ENCODE measurements at places on chromosomes 1 and 21.

DNA sequence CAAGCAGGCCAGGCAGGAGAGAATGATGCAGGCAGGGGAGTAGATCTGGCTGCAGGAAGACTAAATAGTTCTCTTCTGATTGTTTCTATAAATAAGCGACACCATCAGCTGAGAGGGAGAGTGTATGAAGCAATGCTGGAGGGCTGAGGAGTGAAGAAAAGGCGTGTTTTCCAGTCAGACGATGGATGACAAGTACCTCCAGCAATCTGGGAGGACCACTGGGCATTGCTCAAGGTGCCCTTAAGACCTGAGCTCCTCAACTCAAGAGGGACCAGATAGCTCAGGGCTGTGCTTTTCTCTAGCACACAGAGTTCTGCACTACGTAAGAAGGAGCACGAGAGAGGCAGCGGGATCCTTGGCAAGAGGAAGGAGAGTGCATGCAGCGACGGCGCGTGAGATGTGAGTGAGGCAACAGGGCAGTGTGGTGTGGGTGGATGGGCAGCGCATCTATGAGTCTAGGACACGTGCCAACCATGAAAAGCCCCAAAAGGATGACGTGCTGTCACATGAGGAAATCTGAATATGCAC, 36.0 kb downstream of the PABPC4 start:
- DNase-seq, result no peak

DNA sequence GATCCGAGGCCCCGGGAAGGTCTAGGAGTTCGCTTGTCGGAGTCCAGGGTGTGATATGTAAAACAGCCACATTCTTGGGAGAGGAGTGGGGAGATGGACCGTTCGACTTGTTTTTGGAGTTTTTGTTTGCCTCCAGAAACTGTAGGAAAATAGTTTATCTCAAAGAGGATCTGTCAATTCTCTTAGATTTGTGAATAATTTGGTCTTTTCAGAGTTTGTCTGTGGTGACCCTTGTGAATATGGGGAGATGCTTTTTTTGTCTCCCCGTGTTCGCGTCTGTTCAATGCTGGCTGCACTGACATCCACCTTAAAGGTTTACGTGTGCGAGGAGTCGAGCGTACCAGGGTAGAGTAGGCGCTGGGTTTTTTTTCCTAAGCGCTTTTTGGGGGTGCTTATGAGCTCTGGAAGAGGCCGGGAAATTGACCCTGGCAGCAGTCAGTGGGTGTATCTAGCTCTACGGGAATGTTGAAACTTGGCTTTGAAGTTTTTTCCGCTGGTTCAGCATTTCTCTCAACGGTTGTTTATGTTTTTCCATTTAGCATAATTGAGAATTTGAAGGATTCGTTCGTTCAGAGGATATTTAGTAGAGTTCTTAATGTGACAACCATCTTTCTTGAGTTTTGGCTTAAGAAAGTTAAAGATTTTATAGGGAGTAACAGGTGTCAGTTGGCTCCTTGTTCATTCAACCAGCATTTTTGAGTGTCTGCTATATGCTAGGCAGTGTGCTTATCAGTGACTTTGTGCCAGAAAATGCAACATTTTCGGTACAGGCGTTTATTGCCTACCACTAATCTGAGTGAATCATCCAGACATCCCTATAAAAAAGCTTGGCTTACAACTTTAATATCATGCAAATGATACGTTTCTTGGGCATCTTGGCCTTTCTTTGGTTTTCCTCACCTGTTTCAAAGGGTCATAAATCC, 1.2 kb downstream of the SZRD1 start:
- DNase-seq, result no peak

- DNase-seq, result no peak
Observed at GRCh38 chr1:17118706-17119075, 560 bp downstream of the PADI2 start.

DNA sequence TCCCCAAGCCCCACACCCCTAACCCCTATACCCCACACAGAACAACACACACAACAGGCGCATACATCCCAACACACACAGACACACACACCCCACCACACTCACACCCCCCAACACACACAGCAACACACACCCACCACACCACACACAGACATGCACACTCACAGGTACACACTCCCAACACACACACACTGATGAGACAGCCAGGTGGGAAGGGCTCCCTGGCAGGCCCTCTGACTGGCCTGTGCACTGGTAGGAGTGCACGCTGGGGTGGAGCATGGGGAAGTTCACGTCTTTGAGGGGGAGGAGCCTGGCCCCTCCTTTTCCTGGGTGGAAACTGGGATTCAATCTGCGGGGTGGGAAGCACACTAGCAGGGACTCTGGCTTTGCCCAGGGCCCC, 116.7 kb downstream of the RHOU start:
- no peak for DNase-seq

DNA sequence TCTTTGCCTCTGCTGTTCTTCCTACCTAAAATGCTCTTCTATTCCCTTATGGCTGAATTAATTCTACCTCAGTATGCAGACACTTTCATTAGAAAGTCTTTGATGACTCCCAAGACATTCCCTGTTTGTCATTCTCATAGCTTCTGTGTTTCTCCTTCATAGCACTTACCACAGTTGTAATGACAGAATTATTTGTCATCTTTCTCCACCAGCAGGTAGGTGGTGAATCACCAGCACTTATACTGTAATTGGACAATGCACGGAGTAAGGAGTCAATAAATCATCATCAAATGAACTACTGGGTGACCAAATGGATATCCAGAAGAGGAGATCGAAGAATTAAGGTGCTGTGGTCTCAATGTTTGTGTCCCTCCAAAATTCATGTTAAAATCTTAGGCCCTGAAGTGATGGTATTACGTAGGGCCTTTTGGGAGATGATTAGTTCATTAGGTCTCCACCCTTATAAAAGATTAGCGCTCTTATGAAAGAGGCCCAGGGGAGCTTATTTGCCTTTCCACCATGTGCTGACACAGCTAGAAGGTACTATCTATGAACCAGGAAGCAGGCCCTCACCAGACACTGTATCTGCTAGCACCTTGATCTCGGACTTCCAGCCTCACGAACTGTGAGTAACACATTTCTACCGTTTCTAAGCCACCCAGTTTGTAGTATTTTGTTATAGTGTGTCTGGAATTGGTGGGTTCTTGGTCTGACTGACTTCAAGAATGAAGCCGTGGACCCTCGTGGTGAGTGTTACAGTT, 2.4 kb upstream of the CCT8 start:
- DNase-seq, result no peak

DNA sequence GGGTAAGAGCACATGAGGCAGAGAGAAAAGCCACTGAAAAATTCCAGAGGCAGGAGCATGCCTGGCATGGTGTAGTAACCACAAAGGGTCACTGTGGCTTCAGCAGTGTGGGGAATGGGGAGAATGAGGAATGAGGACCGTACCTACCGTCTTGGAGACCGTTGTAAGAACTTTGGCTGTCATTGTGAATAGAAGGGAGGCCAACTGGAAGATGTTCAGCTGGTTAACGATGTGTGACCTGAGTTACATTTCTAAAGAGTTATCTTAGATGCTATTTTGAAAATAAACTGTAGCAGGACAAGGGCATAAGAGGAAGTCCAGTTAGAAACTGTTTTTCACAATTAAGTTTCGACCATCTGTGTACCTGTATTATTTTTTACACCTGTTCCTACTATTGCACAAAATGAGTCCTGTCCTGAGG, 365.5 kb upstream of the SGIP1 start:
- DNase-seq, result no peak

GRCh38 chr1:29590583-29591565, 354.6 kb downstream of the PTPRU start:
- no peak for DNase-seq

GRCh38 chr21:43361493-43362296, 65.2 kb downstream of the SIK1 start:
- DNase-seq, result no peak

GRCh38 chr1:62682531-62682930, 5.7 kb downstream of the DOCK7 start:
- no peak for DNase-seq

DNA sequence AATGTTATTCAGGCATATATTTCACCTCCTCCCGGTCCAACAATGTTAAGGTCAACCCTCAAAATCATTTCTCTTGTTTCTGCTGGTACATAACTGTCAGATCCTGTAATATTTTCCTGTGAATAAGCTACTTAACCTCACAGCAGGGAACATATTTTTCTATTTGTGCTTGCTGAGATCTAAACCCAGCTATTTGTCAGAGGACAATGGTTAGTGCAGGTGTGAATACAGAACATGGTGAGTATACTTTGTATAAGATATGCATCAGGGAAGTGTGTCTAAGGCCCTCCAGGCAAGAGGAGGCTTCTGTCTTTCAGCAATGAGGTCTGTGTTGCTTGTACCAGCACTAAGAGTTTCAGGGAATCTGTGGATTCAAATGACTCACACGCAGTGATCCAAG, 970.6 kb downstream of the NCAM2 start:
- DNase-seq, result no peak

- no peak for DNase-seq
Observed at GRCh38 chr1:202367271-202367670, 18.8 kb downstream of the PPP1R12B start.

GRCh38 chr1:38293567-38293966, 247.0 kb upstream of the POU3F1 start:
- no peak for DNase-seq

DNA sequence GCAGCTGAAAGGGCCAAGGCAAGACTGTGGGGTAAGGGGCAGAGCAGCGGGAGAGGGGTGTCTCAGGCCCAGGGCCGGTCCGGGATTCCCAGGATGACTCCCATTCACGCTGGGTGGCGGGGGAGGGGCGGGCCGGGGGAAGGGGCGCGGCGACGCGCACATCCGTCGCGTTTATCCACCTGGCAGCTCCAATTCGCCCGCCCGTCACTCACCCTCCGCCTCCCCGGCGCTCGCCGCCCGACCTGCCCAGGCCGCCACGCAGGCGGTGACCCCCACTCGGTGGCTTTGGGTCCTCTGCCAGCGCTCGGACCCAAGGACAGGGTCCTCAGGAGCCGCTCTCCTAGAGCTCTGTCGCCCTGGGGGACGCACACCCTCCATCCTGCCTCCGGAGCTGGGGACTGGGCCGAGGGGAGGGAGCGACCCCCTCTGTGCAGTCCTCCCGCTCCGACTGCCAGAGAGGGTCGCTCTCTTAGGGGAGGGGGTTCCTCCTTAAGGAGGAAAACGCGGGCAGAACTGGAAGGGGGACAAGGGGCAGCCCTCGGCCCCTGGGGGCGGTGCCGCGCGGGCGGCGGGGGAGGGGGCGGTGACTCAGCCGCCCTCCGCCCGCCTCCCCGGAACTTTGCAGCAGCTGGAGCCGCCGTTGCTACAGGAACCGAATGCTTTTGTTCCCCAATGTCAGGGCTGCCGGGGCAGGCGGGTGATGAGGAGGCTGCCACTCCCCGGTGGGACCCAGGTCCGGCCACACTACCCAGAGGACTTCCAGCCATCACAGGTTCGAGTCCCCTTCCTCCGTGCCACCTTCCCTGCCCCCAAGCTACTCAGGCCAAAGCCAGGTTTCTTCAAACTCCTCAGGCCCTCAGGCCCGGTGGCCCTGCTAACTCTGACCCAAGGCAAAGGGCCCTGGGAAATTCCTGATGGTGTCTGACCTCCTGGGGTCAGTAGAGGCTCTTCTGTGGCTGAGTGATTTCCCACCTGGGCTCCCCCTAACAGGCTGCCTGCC, 3.4 kb downstream of the ADGRB2 start:
- DNase-seq, result peak; percentile 41

- no peak for DNase-seq
Observed at GRCh38 chr1:206998816-206999215, 28.6 kb upstream of the FCAMR start.

DNA sequence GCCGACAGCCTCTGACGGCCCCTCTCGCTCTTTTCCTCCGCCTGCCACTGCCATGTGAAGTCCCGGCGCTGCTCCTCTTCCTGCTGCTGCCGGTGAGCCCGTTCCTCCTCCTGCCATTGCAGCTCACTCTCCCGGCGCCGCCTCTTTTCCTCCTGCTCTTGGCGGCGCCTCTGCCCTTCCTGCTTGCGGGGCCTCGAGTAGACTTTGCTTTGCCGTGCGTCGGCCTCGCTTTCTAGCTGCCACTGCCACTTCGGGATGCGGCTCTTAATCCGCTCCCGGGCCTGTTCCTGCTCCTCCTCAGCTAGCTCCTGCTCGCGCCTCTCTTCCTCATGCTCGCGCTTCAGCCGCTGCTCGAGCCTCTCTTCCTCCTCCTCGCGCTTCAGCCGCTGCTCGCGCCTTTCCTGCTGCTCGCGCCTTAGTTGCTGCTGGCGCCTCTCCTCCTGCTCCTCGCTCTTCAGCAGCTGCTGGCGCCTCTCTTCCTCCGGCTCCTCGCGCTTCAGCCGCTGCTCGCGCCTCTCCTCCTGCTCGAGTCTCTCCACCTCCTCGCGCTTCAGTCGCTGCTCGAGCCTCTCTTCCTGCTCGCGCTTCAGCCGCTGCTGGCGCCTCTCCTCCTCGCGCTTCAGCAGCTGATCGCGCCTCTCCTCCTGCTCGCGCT, 4.3 kb downstream of the TCHH start:
- no peak for DNase-seq

- DNase-seq, result no peak
Observed at GRCh38 chr1:1176931-1177330, 3.3 kb downstream of the TTLL10 start.

DNA sequence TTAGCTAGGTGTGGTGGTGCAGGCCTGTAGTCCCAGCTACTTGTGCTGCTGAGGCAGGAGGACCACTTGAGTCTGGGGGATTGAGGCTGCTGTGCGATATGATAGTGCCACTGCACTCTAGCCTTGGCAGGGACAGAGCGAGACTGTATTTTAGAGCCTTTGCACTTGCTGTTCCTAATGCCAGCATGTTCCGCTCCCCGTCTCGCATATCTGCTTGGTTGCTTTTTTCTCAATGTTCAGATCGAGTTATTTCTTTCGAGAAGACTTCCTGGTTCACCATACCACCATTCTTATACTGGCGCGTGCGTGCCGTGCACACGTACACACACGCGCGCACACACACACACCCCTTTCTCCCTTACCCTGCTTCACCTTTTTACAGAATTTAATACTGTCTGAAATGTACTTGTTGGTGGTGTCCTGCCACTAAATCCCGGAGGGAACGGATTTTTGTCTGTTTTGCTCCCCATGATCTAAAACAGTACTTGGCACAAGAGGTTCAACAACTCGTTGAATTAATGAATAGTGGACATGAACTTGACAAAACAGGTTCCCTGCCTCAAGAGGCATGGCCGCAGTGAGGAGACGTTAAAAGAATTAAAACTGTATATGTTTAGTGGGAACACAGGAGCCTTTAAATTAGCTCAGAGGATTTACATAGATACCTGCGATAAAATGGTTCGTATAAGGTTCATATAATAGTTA, 1.1 kb upstream of the RPRD2 start:
- DNase-seq, result no peak

DNA sequence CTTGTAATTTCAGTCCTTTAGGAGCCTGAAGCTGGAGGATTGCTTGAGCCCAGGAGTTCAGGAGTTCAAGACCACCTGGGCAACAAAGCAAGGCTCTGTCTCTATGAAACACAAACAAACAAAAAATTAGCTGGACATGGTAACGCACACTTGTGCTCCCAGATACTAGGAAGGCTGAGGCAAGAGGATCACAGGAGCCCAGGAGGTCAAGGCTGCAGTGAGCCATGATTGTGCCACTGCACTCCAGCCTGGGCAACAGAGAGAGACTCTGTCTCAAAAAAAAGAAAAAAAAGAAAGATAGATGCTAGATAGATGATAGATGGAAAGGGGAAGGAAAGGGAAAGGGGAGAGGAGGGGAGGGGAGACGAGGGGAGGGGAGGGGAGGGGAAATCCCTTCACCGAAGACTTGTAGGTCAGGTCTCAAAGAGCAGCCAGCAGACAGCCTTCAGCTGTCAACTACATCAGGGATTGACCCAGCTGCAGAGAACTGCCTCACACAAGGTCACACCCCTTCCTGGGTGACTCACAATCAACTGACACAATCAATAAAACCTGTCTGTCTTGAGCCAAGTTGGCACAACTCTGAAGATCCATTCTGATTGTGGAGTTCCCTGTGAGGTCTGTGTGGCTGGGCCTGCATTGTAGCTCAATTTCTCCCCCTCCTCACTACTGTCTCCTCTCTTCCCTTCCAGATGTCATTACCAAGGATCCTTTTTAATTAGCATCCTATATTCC, 200.6 kb downstream of the RGS7 start:
- no peak for DNase-seq

Data from stimulated activated CD8-positive, alpha-beta memory T cell treated with anti-CD3 and anti-CD28 coated beads, Interleukin-4, amount 100 ng/mL, for 24 hours (primary cell).